SJSA1 (cell line): ENCODE measurements at places on chromosomes 2 and 18.

- no peak for DNase-seq
Measured at GRCh38 chr18:60962625-60963024, 370.6 kb upstream of the CDH20 start.

GRCh38 chr2:11102956-11103860, 52.1 kb upstream of the SLC66A3 start:
- DNase-seq = no peak

GRCh38 chr2:32844253-32844652, 102.5 kb upstream of the LTBP1 start:
- DNase-seq = no peak

GRCh38 chr18:25661831-25662230, 309.9 kb upstream of the ZNF521 start:
- no peak for DNase-seq

DNA sequence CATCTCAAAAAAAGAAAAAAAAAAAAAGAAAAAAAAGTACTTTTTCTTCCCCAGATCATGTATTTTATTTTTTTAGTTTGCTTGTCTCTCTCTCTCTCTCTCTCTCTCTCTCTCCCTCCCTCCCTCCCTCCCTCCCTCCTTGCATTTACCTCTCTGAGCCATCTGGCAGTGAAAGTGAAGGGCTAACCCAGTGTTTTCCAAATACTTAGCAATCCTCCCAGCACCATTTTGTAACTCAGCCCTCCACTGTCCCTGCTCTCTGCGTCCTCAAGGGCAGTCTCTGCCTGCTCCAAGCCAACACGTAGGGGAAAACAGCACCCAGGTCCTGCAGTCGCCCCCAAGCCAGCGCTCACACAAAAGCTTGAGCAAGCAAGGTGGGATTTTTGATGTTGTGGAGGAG, 19.6 kb upstream of the TEX44 start:
- no peak for DNase-seq

DNA sequence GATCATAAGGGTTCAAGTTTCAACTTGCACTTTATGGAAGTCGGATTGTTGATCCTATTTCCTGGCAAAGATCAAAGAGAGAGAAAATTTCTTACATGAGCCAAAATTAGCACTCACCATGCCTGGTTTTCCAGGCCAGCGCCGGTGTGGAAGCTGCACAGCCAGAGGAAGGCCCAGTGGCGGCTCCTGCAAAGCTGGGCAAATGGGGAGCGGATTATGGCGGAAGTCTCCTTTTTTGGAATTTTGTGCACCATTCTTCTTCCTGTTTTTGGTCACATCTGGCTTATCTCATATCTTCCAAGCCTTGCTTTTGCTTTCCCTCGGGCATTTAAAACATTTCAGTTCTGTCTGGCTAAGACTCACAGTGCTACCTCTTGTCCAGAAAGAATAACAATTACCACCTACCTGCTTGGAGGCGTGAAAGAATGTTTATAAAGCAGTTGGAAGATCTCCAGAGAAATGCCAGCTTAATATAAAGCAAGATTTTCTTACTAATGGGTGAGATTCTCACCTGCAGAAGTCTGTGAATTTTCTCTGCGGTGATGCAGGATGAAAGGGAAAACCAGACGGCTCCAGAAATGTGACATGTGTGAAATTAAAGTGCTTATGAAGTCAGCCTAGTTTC, 94.3 kb downstream of the ASAP2 start:
- DNase-seq = no peak

DNA sequence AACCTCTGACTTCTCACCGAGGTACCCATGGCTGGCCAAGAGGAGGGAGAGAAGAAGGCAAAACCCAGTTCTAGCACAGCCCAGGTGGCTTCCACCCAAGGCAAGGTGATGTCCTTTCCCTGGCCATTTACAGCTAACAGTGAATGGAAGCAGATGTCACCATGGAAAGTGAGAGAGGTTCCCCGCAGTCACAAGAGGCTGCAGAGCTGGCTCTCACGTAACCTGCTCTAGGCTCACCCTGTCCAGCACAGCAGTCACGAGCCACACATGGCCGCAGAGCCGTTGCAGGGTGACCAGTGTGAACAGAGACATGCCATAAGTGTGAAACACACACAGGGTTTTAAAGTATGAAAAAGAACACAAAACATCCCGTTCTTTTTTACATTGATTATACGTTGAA, 169.4 kb downstream of the TNS1 start:
- no peak for DNase-seq

- peak; percentile 63 for DNase-seq
Measured at GRCh38 chr2:120937686-120938044, 202.0 kb downstream of the GLI2 start.

DNA sequence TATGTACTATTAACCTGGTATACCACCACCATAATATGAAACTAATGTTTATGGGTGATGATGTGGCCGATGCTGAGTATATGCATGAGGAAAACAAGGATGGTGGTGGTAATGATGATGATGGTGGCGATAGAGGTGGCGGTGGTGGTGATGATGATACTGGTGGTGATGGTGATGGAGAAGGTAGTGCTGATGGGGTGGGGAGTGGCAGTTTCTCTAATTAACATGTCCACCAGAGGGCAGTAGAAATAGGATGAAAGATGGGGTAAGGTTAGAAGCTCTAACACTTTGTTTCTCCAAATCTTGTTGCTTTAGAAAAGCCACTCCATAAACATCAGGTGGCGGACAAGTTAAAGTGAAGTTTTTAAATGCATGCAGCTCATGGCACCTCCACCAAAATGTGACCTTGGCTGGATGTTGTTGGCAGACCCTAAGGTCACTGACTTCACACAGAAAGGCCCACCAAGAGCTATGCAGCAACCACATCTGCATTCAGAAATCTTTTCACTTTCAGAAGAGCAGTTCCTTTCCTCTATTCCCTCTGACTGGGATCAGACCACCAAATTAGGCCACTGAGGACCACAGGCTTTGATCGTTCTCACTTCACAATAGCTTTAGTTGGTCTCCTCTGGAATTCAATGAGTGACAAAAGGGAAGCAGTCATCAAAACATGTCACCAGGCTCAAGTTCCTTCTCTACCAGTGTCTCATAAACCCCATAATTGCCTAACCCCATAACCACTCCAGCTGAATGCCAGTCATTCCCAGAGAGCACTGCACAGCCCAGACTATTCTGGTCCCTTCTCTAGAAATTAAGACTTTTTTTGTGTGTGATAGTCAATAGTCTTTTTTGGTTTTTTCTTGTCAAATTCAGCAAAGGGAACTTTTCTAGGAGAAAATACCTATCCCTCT, 7.5 kb upstream of the BCL11A start:
- DNase-seq = peak; percentile 31

DNA sequence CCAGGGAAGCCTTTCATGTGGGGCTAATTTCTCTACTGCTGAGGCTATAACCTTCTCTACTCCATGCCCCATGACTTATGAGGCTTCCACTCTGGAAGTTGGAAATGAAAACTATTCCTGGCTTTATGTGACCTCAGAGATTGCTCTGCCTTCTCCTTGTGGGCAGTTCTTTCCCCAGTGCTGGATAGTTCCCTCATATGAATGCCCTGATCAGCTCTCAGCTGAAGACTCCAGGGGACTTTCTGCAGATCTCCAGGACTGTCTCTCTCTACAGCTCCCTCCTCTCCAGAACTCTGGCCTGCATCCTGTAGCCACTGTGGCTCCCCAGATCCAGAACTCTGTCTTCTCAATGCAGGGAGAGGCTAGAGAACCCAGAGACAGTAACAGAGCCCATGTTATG, 235.1 kb downstream of the SEPTIN10 start:
- no peak for DNase-seq

- DNase-seq = no peak
Measured at GRCh38 chr2:151326554-151326953, 30.8 kb upstream of the TNFAIP6 start.

- DNase-seq = no peak
Measured at GRCh38 chr2:188235364-188235763, 56.3 kb upstream of the GULP1 start.

GRCh38 chr2:192484903-192485302, 290.2 kb upstream of the TMEFF2 start:
- DNase-seq = no peak

DNA sequence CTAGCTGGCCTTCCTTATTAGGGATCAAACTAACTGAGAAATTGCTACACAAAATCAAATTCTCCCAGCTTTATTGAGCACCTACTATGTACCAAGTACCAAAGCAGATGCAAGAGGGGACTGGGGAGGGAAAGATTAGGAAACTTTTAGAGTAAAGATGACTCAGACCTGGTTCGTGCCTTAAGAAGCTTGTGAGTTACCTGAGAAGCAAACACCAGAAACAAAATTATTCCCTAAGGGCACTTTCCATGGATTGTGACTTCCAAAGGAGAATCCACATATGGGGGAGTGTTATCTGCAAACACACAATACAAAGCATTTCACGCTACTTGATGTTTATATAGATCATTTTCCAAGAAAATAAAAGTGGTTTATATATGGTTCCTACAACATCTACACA, 326.9 kb upstream of the HNRNPA3 start:
- DNase-seq = no peak

DNA sequence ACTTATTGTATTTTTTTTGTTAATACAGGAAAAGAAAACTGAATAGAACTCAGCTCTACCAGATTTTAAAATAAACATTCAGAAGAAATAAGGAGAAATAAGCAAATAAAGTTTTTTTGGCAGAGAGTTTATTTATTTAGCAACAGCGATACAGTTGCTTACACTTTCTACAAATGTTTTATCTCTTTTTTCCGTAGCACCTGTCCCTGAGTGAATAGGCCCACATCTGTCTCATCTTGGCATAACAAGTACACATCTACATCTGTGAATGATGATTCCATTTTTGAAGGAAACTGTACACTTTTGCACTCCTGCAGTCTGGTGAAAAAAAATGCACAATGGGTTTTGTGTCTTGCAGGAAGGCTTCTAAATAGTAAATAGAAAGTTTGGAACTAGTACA, 783.6 kb upstream of the ZEB2 start:
- no peak for DNase-seq

- no peak for DNase-seq
Measured at GRCh38 chr18:55861266-55861665, 273.3 kb upstream of the TCF4 start.

- DNase-seq = no peak
Measured at GRCh38 chr2:40396124-40396523, 55.8 kb downstream of the SLC8A1 start.

DNA sequence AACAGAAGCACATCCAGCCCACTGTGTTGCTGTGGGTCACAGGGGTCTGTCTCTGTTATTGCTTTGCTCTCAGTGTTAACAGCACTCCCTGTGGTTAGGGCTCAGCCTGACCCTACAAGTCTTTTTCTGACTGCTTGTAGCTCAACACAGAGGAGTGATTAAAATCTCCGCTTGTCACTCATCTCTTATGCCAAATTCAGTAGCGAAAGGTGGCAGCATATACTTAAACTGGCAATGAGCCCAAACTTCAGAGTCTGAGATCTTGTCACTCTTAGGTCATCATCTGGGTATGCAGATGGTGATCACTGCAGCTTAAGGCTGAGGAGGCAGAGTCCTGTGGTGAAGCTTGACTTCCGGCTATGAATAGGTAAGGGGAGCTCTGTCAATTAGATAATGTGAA, 63.3 kb upstream of the CSRNP3 start:
- no peak for DNase-seq
